ENCODE measurements at places on chromosomes 16 and 17. TPM values are rescaled to one million over a fixed set of nuclear protein-coding genes. Genes with fewer than 3 reads are reported as not detected.

Gene PRR11
- 0.86 TPM for total RNA-seq

Gene BRIP1
- 0.20 TPM for total RNA-seq

Gene KRTAP9-4
- total RNA-seq, result not detected

Gene KRT32
- total RNA-seq, result not detected

Gene MMP2
- 21.7 TPM for total RNA-seq

Gene KRTAP1-5
- not detected for total RNA-seq

Gene MMD
- 3.9 TPM for total RNA-seq

Gene ZNF771
- total RNA-seq, result 4.8 TPM

Gene GAS2L2
- not detected for total RNA-seq

Gene SHCBP1
- total RNA-seq, result 0.28 TPM

Gene GDPD3
- 1.9 TPM for total RNA-seq

Gene RANBP10
- total RNA-seq, result 27.9 TPM

Gene ODAD4
- not detected for total RNA-seq

Gene KRTAP9-8
- not detected for total RNA-seq

Gene JPH3
- total RNA-seq, result not detected

Gene GPR142
- total RNA-seq, result not detected

Gene HBQ1
- total RNA-seq, result not detected

Gene MEOX1
- 8.7 TPM for total RNA-seq

Gene TEX2
- total RNA-seq, result 72.7 TPM

Gene FBXO39
- 0.34 TPM for total RNA-seq

Gene SEPTIN1
- total RNA-seq, result 0.71 TPM

Gene IGSF6
- total RNA-seq, result 3.0 TPM

Gene KRT23
- total RNA-seq, result 1.5 TPM

Gene CENPT
- 17.2 TPM for total RNA-seq

Gene TBX6
- total RNA-seq, result 0.59 TPM

Gene CALB2
- total RNA-seq, result not detected

Gene PPM1E
- 0.24 TPM for total RNA-seq

Gene CDH1
- total RNA-seq, result 0.63 TPM

Gene TP53TG3
- not detected for total RNA-seq

Gene CD2BP2
- 57.3 TPM for total RNA-seq

Gene YBX2
- 0.84 TPM for total RNA-seq

Gene TSPAN10
- total RNA-seq, result not detected

Gene NPIPB12
- total RNA-seq, result 20.8 TPM

Measured in psoas muscle (tissue), 8 donors.